ENCODE measurements at places on chromosomes 2 and 18. TPM values are rescaled to one million over a fixed set of nuclear protein-coding genes. Genes with fewer than 3 reads are reported as not detected.

GRCh38 chr2:225895126-225895525 lies 495.6 kb downstream of the NYAP2 start:
- no peak for DNase-seq

The TUBB8B gene
- polyA plus RNA-seq: 6.3 TPM

The TTC31 gene
- polyA plus RNA-seq: 68.5 TPM

The MAP2 gene
- polyA plus RNA-seq: 1.8 TPM

The INHBB gene
- 0.03 TPM for polyA plus RNA-seq

DNA sequence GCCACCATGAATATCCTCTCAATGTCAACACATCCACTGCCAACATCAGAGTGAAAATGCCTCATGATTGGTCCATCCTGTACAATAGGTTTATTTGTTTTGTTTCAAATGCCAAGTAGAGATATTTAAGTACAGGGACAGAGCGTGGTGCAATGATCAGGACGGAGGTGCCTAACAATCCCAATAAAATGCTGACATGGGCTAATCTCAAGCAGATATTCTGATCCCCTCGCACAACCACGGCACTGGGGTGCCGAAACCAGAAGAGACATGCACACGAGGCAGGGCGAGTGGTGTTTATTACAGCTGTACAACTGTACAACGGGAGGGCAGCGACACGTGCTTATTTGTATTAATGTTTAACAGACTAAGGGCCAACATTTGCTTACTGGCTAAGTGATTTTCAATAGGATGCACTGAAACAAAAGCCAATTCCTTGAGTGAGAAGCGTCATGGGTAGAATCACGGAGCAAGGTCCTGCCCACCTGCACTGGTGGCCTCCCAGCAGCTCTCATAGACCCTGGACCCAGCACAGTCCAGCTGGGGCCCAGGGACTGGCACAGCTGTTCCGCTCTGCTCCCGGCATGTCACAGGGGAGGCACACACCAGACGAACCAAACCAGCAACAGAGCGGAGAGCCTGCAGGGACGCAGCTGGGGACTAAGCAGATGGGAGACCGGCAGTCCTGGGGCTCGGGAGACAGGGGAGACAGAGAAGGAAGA lies 101.4 kb downstream of the HDAC4 start:
- DNase-seq: no peak

DNA sequence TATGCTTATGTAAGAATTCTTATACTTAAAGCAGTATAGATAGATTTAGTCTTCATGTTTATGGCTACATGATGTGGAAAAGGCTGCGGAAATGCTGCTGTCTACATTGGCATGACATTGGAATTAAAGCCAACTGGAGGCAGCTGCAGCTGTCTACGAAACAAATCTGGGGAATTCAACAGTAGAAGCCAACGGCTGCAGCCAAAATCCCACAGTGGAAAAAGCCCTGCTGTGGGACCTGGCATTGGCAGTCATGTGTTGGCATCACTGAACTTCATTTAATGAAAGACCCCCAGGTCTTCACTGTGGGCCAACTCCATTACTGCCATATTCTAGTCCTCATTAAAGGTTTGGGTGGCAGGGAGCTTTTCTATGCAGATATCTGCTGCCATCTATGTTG lies 223.6 kb downstream of the SLC8A1 start:
- no peak for DNase-seq

GRCh38 chr2:38237311-38237710 lies 139.8 kb downstream of the ATL2 start:
- no peak for DNase-seq

GRCh38 chr18:69558052-69558451 lies 157.4 kb downstream of the DOK6 start:
- DNase-seq: no peak

The SDC1 gene
- polyA plus RNA-seq: 0.23 TPM

The DSG4 gene
- polyA plus RNA-seq: not detected

GRCh38 chr2:77862120-77862519 lies 339.9 kb upstream of the LRRTM4 start:
- DNase-seq: no peak

GRCh38 chr2:111712361-111712760 lies 171.6 kb downstream of the ANAPC1 start:
- DNase-seq: no peak

The BUB1 gene
- 2.6 TPM for polyA plus RNA-seq

The UGT1A3 gene
- not detected for polyA plus RNA-seq

DNA sequence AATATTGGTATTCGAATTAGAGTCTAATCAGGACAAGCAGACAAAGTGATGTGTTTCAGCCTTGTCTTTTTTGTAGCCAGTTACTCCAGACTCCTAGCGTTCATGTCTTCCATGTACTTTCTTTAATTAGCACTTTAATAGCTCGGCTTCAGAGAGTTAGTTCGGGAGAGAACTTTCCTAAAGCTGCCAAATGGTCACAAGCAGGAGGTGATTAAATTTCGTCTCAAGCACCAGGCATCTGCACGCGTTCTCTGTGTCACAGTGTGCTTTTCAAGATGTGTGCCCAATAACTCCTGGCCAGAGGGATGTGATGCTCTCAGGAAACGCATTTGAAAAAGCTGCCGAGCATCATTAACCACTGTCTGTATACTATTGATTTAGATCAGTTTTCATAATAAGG lies 790.8 kb downstream of the SOCS6 start:
- DNase-seq: no peak

GRCh38 chr2:101121174-101121573 lies 30.0 kb downstream of the TBC1D8 start:
- no peak for DNase-seq

DNA sequence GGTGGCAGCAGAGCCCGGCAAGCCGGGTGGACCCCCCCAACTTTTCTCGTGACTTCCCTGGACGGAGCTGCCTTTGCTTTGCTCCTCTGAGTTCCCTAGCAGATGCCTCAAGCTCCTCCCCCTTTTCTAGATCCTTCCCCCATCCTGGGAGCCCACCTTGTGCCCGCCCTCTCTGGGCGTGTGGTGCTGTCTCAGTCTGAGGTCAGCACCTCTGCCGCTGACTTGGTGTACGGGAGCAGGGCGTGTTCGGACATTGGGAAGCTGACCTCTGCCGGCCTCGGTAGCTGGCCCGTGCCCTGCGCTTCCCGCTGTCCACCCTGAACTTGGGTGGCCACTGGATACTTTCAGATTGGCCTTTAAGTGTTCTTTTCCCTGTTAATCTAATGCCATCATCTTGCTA lies 19.6 kb upstream of the ESPNL start:
- no peak for DNase-seq

- DNase-seq: no peak
These were observed 1385.6 kb upstream of the SLC39A10 start for GRCh38 chr2:194271293-194271961.
